Right renal cortex interstitium (tissue), 3 donors: ENCODE measurements at places on chromosomes 3 and 15.

GRCh38 chr3:124777762-124778470 lies 47.7 kb downstream of the UMPS start:
- no peak for DNase-seq

DNA sequence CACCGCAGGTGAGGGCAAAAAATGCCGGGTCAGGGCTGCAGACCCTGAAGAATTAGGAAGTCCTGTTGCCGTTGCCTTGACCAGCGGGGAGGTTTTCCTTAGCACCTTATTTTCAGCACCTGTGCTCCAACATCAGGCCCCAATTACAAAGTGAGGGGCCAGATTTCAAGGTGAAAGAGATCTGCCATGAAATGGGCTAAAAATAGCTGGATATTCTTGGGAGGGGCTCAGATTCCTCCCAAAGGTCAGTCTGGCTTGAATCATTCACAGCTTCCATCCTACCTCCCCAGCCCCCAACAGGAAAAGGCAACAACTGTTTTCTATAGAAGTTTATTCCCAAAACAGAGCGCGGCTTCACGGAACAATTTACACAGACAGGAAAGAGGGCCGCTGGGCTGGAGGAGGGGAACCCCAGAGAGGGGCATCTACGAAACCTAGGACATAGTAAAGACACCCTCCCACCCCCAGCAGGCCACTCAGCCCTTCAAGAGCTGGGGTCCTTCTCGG lies 941 bp upstream of the SLC26A6 start:
- no peak for DNase-seq

DNA sequence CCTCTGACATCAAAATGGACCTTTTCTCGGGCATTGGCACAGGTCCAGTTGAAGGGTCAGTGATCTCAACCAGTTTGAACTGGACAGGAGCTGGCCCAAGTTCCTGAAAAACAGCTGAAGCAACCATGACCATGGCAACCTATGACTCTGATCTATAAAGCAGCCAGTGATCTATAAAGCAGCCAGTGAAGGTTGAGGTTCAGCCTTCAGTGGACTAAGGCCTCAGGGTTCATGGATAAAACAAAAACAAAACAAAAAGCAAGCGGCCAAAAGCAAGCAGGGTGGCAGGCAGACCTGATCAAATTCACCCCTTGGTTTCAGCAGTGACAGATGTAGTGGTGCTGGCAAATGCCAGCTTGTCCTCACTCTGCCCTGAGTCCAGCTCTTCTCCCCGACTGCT lies 10.0 kb upstream of the CHRNB4 start:
- no peak for DNase-seq

DNA sequence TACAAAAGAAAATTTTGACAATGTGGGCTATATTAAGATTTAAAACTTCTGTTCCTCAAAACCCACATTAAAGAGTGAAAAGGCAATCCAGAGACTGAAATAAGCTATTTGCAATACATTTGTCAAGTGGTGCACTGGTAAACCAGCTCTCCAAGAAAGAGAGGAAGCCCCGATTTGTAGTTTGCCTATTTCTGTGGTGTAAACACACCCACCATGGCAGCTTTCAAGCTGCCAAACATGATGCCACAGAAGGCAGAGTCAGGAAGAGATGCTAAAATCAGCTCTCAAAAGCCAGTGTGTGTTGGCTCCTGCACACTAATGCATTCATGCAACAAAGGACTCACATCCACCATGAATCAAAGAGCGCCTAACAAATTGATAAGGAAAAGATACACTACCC lies 17.5 kb downstream of the RFTN1 start:
- no peak for DNase-seq

DNA sequence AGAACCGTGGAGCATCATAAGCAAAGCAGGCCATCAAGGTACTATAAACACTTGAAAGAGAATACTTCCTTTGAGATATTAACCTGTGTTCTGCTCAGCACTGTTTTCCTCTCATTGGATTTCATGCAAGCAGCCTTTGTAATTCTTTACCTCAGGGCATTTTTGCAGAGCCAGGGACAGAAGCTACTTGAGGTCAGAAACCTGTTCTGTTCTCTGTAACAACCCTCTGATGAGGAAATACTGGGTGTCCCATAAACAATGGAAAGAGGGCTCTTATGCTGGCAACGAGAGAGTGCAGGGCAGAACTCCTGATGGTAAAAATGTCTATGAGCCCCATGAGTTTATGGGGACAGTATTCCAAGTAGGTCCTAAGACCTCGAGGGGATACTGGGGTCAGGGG lies 66.0 kb downstream of the DCLK3 start:
- DNase-seq, result no peak

GRCh38 chr15:63500265-63501250 lies 3.8 kb upstream of the USP3 start:
- no peak for DNase-seq
